ENCODE measurements at places on chromosomes 5 and 9. TPM values are rescaled to one million over a fixed set of nuclear protein-coding genes. Genes with fewer than 3 reads are reported as not detected.

Gene KYAT1
- total RNA-seq = 9.5 TPM

Gene RAI14
- 320 TPM for total RNA-seq

Gene CD72
- total RNA-seq = not detected

Gene FNIP1
- 47.7 TPM for total RNA-seq

Gene CD180
- not detected for total RNA-seq

Gene DND1
- not detected for total RNA-seq

Gene IFNK
- not detected for total RNA-seq

Gene COL23A1
- not detected for total RNA-seq

Gene TMEM252
- not detected for total RNA-seq
